Hematopoietic multipotent progenitor cell treated with erythropoietin and hydrocortisone succinate and interleukin-3 and kit ligand, for 8 days (in vitro differentiated cells): ENCODE measurements at places on chromosomes 16 and 17.
A peak's percentile ranks its signal among the peaks of the same experiment; 100 is the strongest.

- peak; percentile 37 for DNase-seq
Observed at GRCh38 chr17:34398990-34399389, 36.0 kb upstream of the CCL1 start.

DNA sequence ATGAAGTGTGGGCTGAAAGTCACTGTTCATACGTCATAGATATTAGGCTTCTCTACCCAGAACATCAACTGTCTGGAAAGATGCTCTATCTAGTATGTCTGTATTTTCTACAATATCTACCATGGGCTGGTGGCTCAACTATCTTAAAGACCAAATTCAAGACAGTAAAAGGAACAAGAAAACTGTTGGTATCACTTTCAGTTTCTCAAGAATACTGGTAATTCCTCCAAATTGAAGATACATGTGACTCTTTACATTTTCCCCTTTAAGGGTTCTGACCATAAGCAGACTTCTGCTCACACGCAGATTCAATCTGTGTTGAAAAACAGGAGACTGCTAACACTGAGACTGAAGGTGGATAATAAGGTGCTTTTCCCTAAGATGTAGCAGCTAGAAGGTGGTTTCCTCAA is 24.2 kb downstream of the XPO6 start:
- DNase-seq = no peak

- DNase-seq = no peak
Observed at GRCh38 chr16:64950731-64951130, 171.1 kb downstream of the CDH11 start.

- DNase-seq = no peak
Observed at GRCh38 chr17:32720671-32721070, 156.3 kb downstream of the MYO1D start.

DNA sequence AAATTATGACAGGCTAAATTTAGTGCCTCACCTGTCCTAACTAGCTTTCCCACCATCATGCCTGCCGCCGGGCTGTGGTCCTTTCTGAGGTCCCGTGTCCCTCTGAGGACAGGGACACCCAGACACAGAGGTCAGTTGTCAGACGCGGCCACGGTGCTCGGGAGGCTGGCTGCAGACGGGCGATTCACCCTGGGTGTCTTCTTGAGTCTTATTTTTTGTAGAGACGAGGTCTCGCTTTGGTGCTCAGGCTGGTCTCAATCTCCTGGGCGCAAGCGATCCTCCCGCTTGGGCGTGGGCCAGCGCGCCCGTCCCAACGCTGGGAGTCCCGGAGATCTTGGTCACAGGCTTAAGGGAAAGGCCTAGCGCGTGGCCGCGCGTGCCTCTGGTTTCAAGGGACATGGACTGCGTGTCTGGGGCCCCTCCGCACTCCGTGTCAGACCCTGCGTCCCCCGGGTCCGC is 797 bp upstream of the RAB11FIP3 start:
- peak; percentile 66 for DNase-seq

DNA sequence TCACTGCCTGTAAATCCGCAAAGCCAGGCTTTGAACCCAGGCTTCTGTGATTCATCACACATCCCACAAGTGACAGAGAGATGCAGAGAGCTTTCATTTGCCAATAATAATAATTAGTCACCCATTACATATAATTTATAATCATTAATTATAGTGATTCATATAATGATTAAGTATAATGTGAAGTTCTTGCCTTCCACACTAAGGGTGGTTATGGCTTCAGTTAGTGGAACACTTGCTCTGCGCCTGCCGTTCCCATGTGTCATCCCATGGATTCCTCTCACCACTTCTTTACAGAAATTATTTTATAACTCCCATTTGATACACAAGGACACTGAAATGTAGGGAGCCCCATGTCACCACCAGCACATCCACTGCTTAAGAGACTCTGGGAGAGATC is 39.8 kb upstream of the XYLT1 start:
- DNase-seq = no peak

DNA sequence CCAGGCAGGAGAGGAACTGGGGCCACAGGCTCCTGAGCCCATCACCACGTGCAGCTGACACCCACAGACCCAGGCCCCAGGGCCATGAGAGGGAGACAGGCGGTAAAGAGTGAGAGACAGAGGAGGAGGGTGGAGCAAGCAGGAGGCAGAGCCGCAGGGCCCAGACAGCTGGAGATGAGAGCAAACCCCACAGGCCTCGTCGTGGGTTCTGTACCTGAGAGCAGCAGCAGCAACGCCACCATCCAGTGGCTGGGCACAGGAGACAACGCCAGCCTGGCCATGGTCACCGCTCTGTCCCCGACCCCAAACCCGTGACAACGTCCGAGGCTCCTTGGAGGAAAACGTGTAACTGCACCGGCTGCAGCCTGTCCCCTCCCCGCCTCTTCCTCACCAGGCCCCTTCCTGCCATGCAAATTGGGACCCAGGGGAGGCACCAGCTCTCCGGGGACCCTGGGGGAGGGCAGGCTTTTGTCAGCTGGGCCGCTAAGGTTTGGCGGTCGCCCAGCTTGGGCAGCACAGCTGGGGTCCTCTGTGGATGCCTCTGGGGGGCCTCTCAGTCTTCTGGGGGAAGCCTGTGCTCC is at the start of gene CD79B:
Gene CD79B (minus strand): TSS at position 351 of the 581 bp plus-strand sequence. CDS start 70 bp downstream, at position 281.
- no peak for DNase-seq

DNA sequence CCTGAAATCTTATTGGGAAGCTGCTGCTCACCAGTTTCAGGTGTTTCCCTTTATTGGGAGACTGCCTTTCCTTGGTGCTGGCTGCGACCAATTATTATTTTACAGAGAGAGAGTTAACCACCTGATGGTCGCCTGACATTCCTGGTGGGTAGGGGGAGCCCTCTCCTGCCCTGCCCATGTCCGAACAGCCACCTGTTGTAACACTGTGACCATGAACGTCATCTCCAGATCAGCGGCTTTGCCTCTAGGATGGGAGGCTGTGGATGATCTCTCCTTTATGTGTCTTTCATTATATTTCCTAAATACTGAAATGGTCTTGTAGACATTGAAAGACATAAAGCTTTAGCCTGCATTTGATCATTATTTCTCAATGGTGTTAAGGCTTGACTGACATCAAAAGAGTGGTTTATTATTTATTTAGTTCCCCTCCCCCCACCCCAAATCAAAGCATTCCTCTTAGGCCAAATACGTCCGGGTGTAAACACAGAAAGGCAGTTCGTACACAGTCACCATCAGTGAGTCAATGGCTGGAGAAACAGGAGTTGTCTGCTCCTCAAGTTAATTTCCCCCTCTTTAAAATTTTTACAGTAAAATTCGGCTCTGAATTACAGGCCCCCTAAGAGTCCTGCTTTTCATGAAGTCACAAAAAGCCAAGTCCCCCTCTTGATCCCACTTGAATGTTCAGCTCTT is 57.8 kb upstream of the CACNG5 start:
- DNase-seq = no peak

DNA sequence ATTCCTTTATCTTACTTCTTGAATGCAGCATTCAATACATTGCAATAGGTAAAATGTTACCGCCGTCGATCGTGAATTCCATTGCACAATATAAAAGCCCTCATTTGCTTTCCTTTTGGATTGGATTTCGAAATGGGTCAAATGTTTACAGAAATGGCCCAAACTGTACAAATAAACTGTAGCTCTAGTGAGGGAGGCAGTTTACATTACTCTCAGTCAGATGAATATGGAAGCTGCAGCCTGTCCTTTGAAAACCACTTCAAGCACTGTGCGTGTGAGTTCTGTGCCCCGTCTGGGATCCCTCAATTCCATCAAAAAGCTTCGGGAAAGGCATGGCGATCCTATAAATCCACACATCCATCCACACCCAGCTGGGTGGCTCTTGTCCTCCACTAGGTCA is 258.6 kb upstream of the FOXF1 start:
- DNase-seq = no peak

GRCh38 chr17:1870592-1870991 is 40.8 kb downstream of the RPA1 start:
- no peak for DNase-seq
